ENCODE measurements at places on chromosomes 2 and 18.

DNA sequence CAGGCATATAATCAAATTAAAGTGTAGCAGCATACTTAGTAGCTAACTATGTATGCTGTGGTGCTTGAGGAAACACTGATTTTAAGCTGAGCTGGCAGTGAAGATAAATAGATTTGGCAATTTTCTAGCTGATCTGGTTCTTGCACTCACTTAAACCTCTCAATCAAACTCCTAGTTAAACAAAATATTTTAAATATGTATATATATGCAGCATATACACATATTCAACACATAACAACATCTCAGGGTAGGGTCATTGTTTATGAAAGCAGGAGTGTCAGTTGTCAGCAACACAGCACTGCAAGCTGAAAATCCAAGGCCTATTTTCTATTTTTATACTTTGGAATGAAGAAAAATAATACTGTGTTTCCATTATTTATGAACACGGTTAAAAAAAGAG lies 10.4 kb upstream of the FSHR start:
- no peak for DNase-seq

DNA sequence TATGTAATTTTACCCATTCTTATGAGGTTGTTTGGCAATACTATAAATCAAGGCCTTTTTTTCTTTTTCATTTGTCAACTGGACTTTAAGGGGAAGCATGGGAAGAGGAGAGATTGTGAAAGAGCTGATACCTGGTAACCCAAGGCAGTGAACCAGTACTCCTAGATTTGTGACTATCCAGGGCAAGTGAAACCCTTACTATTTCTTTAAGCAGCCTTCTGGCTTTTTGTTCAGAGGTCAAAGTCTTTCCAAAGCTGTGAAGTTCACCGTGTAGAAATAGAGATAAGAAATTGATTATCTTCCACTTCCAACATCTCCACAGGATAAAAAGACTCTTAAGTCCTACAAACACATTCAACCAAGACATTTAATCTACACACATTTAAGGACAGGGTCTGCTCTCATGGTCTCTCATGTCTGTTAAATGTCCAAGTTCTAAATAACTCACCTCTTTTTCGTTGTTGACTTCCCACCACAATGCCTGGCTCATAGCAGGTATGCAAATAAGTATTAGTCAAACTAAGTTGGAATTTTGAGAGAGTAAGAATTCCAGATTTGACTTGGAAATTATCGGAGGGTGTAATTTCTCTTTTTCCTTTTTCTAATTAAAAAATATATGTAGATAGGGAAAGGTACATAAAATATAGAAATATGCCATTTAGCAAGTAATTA lies 485.8 kb downstream of the STK39 start:
- no peak for DNase-seq

DNA sequence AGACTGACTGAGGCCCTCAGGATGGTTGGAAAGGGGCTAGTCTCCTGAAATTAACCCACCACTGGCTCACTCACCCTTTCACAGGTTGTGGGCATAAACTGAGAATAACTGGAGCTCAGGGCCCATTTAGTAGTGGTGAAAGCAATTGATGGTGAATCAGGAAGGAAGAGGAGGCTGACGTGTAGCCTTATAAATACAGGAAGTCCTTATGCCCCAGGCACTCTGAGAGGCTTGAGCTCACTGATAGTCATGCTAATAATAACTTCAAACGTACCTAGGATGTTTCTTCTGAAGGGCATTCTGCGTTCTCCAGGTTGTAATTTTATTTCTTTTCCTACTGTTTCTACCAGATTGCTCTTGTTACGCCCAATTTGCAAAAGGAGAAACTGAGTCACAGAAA lies 328.4 kb downstream of the CLIP4 start:
- DNase-seq: no peak

DNA sequence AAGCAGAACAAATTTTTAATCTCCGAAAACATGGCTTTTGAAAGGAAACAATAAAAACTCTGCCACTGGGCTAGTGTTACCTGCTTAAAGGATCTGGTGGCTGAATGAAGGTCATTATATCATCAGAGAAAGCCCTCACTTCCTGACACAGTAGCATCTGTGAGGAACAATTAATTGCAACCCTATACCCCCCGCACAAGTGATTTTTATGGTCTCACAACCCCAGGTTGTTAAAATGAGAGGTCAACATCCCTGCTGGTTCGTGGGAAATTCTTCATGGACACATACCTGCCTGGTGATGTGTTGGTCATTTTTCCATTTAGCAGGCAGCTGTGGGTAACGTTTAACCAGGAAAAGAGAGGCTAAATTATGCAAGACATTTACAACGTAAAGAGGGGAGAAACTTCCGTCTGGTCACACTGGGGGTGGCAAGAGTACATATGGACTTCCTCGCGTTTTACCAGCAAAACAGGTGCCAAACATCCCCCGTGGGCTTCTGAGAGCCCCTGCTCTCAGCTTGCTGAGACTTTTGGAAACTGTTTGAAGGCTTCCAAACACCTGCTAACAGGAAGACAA lies 29.2 kb downstream of the NIFK start:
- DNase-seq: no peak

DNA sequence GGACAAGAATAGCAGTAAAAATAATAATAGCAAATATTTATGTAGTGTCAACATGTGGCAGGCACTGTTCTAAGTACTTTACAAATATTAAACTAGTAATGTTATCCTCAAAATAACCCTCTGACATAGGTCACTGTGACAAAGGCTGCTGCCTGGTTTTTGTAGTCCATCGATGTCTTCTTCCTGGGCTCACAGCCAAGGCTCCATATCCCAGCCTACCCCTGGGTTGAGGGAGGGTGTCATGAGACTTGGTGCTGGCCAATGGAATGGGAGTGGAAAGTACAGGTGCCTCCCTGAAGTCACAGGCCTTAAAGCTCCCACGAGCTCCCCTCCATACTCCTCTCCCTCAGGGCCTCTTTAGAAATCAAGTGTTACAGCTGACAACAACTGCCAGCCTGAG lies 159.3 kb downstream of the CYRIA start:
- no peak for DNase-seq

GRCh38 chr2:172409042-172409441 lies 18.3 kb upstream of the ITGA6 start:
- no peak for DNase-seq

Measured in MG63 (cell line).